Testis (tissue), 5 donors: ENCODE measurements at places on chromosomes 1 and 21. TPM values are rescaled to one million over a fixed set of nuclear protein-coding genes. Genes with fewer than 3 reads are reported as not detected.

- DNase-seq, result no peak
Measured at GRCh38 chr1:214441119-214441518, 110.3 kb downstream of the PTPN14 start.

- DNase-seq, result no peak
Measured at GRCh38 chr21:33395891-33396331, 7.3 kb upstream of the IFNGR2 start.

- no peak for DNase-seq
Measured at GRCh38 chr1:169812131-169812530, 17.4 kb upstream of the METTL18 start.

- DNase-seq, result no peak
Measured at GRCh38 chr1:111593403-111594305, 25.9 kb upstream of the RAP1A start.

GRCh38 chr21:15638856-15639549 lies 90.8 kb upstream of the USP25 start:
- DNase-seq, result no peak

- no peak for DNase-seq
Measured at GRCh38 chr1:223402790-223403142, 9.6 kb downstream of the CCDC185 start.

- no peak for DNase-seq
Measured at GRCh38 chr1:170198090-170198489, 52.3 kb downstream of the NTMT2 start.

GRCh38 chr1:202836623-202837403 lies 26.1 kb downstream of the PCAT6 start:
- DNase-seq, result no peak

GRCh38 chr1:30751830-30752650 lies 5.5 kb downstream of the LAPTM5 start:
- DNase-seq, result no peak

DNA sequence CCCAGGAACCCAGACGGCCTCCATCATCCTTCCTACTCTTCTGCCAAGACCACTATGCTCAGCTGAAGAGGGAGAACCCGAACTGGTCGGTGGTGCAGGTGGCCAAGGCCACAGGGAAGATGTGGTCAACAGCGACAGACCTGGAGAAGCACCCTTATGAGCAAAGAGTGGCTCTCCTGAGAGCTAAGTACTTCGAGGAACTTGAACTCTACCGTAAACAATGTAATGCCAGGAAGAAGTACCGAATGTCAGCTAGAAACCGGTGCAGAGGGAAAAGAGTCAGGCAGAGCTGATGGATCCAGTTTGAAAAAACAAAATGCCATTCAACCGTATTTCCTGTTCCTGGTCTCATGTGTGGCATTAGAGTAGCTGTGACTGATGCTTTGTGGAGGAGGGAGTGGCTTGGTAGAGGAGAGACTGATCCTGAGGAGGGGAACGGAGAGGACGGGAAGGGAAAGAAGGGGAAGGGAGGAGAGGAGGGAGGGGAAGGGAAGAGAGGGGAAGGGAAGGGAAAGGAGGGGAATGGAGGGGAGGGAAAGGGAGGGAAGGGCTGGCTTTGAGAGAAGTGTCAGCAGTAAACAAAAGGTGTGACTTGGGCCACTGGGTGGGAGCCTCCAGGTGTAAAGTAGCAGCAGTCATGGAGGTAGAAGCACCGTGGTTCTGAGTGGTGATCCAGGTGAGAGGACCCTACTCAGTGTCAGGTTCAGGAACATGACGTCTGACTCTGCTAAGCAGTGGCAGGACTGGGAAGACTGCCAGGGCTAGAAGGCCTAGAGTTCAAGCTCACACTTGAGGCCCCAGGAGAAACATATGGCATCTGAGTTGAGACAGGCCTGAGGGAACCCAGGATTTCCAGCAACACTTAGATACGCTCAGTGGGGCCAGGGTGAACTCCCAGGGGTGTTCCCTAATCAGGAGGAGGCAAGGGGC lies 846 bp downstream of the HMGB4 start:
- DNase-seq, result no peak

DNA sequence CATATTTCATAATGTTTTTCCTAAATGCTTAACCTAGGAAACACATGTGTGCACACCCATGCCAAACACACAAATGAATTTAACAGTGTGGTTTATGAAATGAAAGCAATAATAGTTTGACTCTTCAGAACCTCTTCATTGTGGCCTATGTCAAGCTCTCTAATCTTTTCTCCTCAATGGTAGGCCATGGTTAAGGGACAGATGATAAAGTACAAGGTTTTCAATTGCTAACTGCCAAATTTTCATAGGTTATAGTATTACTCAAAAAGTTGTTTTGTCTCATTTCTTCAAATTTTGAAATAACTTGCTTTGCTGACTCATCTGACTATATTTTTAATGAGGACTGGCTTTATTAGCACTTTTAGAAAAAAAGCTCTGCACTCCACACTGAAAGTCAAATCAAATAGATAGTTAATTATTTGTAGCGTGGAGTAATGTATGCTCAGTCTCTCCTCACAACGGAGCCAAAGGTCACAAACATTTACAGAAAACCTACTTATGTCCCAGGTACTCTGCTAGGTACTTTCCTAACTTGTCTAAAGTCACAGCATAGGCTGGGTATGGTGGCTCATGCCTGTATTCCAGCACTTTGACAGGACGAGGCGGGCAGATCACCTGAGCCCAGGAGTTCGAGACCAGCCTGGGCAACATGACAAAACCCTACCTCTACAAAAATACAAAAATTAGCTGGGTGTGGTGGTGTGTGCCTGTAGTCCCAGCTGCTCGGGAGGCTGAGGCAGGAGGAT lies 3.0 kb upstream of the ADCY10 start:
- DNase-seq, result no peak

CELF3 gene
- 2.6 TPM for polyA plus RNA-seq

LDLRAD1 gene
- polyA plus RNA-seq, result 1.1 TPM
